HEK293T (cell line): ENCODE measurements at places on chromosomes 5 and 9.

GRCh38 chr5:51632027-51632426 is 248.8 kb downstream of the ISL1 start:
- no peak for DNase-seq

- DNase-seq, result no peak
These were observed 79.0 kb downstream of the ADAMTS12 start for GRCh38 chr5:33812746-33813145.

GRCh38 chr9:13596383-13596970 is 317.0 kb upstream of the MPDZ start:
- no peak for DNase-seq

DNA sequence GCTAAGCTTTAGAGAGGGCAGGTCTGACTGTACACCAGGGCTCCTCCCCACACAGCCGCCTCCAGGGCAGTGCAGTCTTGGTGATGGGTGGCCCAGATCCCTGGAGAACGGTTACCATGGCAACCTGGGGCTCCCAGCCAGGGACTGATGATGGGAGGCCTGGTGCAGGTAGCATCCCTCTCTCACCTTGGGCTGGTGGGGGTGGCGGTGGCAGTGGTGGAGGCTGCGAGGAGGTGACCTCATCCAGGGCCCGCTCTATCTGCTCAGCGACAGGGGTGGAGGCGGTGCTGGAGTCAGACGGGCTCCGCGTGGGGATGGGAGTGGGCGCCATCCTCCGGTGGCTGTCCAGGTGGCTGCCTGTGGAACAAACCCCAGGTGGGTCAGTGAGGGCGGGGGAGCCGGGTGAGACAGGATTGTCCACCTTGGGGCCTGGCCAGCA is 12.3 kb downstream of the PRR7 start:
- no peak for DNase-seq

DNA sequence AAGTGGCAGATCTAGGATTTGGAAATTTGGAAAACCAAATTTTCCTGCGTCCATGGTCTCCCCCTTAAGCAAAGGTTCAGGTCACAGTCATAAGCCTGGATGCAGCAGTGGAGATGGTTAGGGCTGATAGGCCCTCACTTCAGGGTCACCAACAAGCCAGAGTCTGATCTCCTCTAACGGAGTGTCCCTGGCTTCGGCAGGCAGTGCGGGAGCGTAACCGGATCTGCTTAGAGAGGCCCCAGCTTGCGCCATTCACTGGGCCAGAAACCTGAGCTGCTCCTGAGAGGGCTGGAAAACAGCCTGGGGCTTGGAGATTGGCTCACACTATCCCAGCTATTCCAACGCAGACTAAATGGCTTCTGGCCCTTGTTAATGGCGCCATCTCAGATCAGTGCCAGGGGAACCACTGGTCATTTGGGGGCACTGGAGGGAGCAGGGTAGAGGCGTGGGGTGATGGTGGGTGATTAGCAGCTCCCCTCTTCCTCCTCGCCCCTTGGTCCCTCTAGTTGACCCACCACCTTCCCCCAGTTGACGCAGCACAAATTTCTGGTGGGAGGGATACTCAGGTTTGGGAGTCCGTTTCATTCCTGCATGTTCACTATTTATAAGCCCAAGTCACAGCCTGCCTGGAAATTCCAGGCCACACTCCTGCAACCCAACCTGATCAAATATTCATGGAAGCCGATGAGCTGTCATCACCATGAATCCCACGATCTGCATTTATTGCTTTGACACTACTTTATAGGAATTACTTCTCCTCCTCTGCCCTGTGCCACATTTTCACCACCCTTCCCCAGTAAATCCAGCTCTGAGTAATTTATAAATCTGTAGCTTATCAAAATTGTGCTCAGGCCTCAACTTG is 134.6 kb upstream of the CPEB4 start:
- DNase-seq, result peak; percentile 90

- no peak for DNase-seq
These were observed 47.1 kb downstream of the MAPKAP1 start for GRCh38 chr9:125659954-125660353.

DNA sequence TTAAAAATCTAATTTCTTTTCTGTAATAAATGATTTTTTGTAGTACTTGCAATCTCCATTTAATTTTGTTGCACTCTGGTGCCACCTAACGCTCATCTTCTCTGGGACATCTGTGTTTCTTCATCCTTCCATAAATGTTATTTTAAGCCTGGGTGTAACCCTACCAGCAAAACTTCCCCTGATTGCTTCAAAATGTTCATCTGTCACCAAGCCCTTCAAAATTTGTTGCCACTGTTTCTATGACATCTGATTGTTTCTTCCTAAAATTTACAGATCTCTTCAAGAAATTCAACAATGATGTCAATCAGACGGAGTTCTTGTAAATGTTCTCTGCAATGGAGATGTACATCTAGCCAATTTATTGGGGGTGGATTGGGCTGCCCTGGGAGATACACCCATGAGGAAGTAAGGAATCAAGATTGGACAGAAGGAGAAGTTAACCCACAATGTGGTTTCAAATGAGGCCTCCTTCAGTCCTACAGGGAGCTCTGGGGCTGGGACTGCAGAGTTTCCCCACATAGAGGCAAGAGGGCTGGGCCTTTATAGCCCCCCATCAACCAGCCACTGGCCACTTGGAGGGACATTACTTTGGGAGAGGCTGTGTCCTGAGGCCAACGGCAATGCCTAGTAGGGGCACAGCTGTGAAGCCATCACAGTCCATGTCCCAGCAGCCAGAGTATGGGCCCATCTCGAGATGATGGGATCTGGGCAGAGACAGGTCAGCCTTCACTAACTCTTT is 23.3 kb downstream of the MCTP1 start:
- peak; percentile 27 for DNase-seq

GRCh38 chr5:170332058-170332457 is 34.5 kb upstream of the LCP2 start:
- no peak for DNase-seq

DNA sequence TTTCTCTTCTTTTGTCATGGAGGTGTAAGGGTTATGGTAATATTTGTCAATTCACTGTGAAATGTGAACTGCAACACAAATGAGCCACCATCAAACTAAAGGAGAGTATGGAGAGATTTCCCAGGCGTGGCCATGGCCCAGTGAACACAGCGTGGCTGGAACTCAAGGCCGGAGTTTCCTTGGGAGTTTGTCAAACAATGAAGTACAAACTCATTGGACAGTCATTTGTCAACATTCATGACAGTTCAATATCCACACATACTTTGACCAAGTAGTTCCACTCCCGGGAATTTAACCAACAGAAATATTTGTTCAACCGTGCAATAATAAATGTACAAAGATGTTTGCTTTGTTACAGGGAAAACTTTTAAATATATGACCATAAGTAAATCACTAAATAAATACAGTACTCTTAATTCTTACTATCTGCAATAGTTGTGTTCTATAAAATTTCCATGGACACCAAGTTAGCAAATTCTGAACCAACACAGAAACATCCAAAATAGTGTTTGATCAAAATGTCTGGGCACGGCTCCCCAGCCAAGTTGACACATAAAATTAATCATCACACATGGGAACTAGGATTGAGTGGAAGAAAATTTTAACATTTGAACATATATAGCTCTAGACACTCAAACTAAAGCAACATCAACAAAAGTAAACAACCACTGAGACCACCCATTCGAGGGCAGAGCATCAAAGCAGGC is 87.1 kb downstream of the DIRAS2 start:
- no peak for DNase-seq

GRCh38 chr9:121363622-121363961 is 6.5 kb downstream of the STOM start:
- DNase-seq, result no peak

DNA sequence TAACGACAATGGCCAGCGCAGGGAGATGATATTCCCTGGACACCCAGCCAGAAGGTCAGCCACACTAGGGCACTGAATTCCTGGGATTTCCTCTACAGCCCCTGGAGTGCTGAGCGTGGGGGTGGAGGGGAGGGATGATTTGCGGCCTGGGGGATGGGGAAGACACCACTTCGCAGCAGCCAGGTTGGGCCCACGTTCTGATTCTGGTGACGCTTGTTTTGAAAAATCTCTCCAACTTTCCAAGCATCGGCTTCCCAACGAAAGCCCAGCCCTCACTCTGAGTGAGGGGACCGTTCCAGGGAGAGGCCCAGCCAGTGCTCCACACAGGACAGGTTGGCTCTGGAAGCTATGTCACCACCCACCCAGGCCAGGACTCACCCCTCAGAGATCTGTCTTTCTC is 5.4 kb downstream of the GFPT2 start:
- DNase-seq, result no peak

GRCh38 chr5:126056851-126057622 is 366.2 kb upstream of the GRAMD2B start:
- DNase-seq, result no peak

DNA sequence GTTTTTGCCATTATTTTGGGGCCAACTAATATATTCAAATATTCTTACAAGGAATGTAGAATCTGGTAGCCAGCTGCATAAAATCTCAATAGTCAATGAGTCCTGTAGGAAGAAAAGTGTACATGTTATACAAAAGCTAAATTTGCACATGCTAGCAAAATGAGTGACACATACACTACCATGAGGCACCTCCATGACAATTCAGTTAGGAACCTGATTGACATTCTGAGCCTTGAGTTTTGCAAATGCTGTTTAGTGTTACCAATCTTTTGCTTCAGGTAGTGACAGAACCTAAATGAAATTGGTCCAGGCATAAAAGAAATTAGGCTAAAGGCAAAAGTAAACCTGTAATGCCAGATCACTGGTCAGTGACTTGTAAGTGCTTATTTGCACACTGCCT is 6.8 kb upstream of the DAPK1 start:
- DNase-seq, result no peak

- no peak for DNase-seq
These were observed 16.8 kb downstream of the CTXN3 start for GRCh38 chr5:127665641-127666040.

DNA sequence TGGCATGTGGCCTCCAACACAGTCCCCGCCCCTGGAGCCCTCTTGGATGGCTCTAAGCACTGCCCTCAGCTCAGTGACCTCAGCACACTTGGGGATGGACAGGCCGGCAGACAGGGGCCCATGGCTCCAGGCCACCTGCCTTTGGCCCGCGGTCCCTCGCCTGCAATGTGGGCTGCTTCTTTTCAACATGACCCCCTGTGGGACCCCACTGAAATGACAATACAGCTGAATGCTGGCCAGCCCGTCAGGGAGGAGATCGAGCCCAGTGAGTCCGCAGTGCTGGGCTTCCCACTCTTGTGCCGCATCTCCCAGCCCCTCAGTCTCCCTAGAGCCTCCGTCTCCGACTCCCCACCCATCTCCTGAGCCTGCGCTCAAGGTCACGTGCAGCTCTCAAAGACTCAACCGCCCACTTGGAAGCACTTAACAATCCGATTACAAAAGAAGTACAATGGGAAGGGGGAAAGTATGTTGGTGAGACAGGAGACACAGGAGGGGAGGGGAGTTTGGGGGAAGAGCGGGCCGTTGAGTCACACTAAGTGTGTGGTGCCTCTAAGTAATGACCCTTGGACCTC is 238.9 kb downstream of the HSPA4 start:
- DNase-seq, result no peak

DNA sequence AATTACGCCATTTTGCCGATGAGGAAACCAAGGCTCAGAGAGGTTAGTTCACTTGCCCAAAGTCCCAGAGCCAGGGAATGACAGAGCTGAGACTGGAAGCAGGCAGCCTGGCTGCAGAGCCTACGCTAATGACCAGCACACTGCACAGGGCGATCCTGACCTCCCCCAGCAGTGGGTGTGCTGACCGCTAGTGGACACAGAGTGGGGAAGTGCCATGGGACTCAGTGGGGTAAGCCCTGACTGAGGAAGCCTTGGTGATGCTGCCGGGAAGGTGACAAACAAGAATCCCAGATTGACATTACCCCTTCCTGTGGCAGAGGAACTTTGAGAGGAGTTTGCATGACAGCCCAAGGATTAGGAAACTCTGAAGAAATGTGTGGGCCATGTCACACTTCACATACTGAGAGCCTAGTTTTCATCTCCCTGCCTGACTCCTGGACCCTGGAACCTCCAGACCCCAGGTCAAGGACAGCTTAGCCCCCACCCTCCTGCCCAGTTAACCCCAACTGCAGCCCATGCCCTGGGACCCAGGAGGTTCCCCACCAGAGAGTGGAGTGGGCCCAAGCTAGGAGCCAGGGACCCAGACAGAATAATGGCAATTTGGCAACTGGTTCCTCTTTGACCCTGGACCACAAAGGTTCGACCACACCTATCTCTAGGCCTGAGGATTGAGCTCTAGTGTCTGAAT is 19.7 kb upstream of the CSF1R start:
- no peak for DNase-seq

- DNase-seq, result no peak
These were observed 2.9 kb downstream of the MYOZ3 start for GRCh38 chr5:150663936-150664335.

DNA sequence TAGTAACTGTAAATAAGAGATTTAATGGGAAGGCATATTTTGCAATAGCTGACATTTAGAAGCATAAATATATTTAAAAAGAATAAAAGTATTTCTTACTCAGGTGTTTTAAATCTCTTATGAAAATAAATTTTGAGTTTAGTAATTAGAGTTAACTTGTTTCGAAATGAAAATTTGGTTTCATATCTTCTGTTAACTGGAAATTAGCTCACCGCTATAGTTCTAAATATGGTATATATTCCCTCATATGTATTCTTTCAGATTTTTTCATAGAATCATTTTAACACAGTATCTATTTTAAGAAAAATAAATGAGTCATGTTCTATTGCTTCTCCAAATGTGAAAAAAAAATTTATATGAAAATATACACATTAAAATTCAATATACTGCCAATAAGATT is 434.1 kb downstream of the DTWD2 start:
- DNase-seq, result no peak

DNA sequence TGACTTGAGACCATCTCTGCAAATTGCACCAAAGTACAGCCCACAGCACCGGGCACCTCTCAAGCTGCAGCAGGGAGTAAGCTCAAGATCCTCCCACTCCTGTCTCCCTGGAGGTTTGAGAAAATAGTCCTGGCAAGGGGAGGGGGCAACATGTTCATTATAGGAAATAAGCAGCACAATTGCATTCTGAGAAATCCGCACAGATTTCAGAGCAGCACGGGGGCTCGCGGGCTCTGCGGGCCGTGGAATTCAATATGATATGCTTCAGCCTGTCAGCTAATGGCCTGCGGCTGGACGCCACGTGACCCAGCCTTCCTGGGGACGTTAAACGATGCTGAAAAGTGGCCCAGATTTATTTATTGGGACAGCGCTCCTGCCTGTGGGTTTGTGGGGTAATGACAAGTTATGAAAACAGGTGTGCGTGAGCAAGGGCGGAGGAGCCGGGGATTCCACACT is 156.4 kb downstream of the DAB2IP start:
- no peak for DNase-seq
